ENCODE measurements at places on chromosomes 6 and 20.

- DNase-seq = peak; percentile 81
Observed at GRCh38 chr20:23082846-23083552, 3.1 kb downstream of the CD93 start.

- DNase-seq = no peak
Observed at GRCh38 chr6:134171517-134171916, 119.1 kb upstream of the SLC2A12 start.

DNA sequence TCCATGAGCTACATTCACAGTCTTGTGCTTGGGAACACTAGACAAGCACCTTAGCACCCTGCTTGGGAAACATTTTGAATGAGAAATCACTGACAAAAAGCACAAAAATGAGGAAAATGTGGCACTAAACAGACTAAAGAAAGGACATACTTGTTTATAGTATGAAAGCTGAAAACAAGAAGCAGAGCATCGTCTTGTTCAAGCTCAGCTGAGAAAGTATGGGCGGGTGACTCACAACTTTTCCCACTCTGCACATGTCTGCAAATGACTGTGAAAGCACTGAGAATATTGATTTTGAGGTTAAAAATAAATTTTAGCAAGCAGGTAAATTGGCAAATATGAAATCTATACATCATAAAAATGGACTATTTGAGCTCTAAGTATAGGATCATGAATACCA is 725.3 kb downstream of the COL12A1 start:
- DNase-seq = no peak

DNA sequence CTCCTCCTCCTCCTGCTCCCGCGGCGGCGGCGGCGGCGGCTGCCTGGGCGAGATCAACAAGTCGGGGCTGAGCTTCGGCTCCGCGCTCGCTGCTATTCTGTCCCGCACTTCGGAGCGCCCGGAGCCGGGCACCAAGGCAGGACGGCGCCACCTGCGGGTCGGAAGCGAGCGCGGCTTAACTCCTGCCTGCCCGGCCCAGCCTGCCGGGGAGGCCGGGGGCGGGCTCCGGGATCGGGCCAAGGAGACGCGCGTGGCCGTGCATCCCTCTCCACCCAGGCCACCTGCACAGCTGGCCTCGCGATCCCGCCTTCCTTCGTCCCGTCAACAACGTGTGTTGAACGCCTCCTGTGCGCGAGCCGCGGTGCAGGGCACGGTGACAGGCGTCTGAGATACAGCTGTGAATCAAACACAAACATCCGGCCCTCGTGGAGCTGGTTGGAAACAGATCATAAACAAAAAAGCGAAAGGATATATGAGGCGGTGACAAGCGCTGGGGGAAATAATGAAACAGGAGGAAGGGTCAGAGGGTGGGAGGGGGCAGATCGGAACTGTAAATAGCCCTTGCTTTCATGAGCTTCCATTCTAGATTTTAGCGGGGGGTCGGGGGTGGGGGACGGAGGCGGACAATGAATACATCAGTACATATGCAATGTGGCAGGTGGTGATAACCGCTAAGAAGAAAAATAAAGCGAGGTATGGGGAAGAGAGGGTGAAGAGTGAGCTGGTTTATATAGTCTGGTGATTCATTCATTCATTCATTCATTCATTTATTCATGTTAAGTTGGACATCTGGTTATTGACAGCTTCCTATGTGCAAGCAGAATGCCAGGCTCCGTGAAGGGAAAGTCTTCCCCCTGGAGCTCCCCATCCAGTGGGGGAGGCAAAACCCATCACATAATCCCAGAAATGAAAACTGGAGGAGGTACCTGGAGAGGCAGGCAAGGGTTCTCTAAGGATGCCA is 2.0 kb upstream of the KCNB1 start:
- DNase-seq = peak; percentile 72

GRCh38 chr20:1832634-1833033 is 62.6 kb upstream of the SIRPA start:
- DNase-seq = no peak

GRCh38 chr6:52210227-52210626 is 24.1 kb downstream of the IL17A start:
- DNase-seq = no peak

DNA sequence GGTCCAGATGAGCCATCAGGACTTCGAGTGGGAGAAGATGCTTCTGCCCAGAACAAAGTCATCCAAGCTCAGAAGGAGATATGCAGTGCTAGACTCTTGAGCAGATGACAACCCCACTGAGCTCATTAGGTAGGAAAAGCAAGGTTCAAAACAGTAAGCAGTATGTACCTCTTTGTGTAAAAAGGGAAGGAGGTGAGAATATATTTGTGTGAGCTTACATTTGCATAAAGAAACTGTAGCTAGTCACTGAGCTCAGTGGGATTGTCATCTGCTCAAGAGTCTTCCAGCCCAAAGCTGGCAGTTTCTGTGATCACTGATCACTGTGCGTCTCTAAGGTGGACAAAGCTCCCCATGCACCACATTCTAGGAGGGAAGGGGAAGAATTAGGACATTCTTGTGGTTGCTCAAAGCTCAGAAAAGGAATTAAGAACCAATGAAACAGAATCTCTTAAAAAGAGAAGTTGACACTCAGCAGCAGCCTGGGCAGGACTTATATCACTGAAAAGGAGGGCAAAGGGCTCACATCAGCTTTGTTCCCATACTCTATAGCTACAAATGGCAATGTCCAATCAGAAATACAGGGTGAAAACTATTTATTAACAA is 90.0 kb upstream of the MAFB start:
- DNase-seq = no peak
